ENCODE measurements at places on chromosomes 6 and 20.

GRCh38 chr6:90803956-90804355 is 217.1 kb upstream of the MAP3K7 start:
- no peak for DNase-seq

DNA sequence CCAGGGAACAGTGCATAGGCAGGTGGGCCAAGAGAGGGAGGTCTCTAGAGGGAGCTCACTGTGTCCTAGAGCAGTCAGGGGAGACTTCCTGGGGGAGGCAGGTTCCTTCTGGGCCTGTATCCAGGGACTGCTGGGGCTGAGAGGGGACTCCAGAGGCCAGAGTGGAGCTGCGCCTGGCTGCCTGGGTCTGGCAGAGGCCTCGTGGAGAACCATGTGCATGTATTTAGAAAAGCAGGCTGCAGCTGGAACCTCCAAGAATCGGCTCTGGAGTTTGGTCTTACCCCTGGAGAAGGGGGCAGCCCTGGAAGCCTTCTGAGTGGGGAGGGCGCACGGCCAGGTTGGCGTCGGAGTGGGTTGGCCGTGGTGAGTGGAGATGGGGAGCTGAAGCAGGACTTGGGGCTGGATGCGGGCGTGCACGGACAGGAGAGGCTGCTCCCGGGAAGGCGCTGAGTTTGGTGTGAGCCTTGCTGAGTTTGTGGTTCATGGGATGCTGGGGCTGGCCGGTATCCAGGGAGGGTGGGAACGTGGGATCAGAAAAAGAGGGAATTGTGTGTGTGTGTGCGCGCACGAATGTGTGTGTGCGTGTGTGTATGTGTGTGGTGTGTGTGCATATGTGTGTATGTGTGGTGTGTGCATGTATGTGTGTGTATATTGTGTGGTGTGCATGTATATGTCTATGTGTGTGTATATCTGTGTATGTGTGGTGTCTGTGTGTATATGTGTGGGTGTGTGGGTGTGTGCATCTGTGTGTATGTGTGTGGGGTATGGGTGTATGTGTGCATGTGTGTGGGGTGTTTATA is 10.8 kb downstream of the VSTM2L start:
- DNase-seq = no peak

DNA sequence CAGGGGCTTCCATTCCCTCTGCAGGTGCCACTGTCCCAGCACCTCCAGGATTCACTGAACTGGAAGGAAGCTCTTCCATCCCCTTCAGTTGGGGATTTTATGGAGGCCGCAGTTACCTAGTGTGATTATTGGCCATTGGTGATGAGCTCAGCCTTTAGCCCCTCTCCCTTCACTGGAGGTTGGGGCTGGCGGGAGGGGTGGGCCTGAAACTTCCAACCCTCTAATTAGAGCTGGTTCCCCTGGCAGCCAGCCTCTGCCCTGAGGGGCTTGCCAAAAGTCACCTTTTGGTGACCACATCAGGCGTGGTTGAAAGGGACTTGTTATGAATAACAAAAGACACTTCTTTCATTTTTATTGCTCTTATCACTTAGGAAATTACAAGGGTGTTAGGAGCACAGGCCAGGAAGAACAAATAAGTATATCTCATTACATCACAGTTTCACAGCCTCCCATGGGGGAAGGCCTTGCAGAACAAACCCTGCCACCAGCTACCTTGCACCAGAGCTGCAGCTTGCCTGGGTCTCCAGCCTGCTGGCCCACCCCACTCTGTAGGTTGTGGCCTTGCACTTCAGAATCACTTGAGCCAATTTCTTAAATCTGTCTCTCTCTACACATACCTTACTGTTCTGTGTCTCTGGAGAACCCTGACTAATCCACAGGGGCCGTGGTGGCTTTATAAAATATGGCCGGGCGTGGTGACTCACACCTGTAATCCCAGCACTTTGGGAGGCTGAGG is 5.0 kb downstream of the PYGB start:
- no peak for DNase-seq

GRCh38 chr20:62787321-62787720 is 9.0 kb upstream of the MRGBP start:
- DNase-seq = no peak

GRCh38 chr6:37473364-37474095 is 26.2 kb downstream of the CCDC167 start:
- no peak for DNase-seq

GRCh38 chr6:48817333-48818051 is 645.6 kb downstream of the MMUT start:
- no peak for DNase-seq

- DNase-seq = no peak
These were observed 153.6 kb upstream of the QKI start for GRCh38 chr6:163260911-163261310.

GRCh38 chr6:85401186-85402021 is 48.5 kb upstream of the NT5E start:
- no peak for DNase-seq

DNA sequence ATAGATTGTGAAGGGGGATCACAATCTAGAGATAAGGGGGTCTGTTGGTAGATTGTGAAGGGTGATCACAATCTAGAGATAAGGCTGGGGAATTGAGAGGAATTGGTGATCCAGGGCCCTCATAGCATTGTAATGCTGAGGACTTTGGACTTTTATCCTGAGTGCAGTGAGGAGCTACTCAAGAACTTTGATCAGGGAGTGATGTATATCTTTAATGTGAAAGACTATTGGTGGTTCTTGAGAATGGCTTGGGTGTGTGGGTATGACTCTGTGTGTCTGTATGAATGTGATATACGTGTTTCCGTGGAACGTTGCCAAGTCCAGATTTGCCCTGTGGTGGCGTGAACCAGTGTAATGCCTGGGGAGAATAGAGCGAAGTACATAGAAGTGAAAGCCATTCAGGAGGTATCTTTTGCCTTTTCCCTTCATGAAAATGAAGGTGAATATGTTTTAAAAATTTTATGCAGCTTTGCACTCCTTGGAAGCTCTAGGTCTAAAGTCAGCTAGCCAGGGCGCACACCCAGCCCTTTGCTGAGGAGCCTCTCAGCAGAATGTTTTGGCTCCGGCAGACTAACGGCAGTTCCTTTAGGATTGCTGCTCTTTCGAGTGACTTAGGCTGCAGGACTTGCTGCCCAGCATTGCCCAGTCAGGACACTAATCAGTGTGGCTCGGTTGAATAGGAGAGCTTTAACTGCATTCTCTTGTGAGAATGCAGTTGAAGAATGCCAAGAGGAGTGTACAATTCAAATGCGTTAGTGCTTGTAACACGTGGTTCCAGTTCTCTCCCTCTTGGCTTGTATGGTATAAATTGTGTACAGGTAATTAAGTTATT is 3.5 kb downstream of the ZFAND3 start:
- no peak for DNase-seq

DNA sequence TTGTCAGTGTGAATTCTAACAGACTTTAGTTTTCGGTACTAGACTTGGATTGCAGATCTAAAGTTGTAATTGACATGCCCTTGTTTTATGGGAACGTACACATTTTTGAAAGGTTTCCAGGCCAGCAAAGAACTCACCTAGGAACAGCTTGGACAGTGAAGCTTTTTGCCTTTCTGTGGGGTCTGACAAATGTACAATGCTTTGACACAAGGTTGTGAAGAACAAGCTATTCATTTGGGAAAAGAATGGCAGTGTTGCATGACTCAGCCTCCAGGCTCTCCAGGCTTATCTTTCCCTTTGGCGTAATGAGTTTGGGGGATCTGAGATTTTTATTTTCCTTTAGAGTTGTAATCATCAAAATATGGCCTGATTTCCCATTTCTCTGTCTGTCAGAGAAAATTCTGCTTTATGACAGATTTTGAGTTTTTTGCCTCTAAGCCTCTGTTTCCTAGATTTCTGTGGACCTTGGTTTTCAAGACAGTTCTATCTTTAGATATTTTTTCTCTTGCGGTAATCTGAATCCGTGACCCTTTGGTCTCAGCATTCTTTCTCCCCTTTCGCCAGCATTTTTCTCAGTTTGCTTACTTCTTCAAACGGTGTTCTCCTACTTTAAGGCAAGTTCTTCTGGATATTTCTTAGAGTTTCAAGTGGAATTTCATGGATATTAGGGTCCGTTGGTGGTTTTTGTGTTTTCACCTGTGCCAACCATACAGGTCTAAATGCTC is 221.0 kb downstream of the ADGB start:
- no peak for DNase-seq

- no peak for DNase-seq
These were observed 34.3 kb downstream of the RNF24 start for GRCh38 chr20:3981132-3981452.
